H7 (cell line): ENCODE measurements at places on chromosomes 4 and X. TPM values are rescaled to one million over a fixed set of nuclear protein-coding genes. Genes with fewer than 3 reads are reported as not detected.

GRCh38 chr4:169741569-169741968, 16.2 kb downstream of the HPF1 start:
- no peak for DNase-seq

GPM6B gene
- 205 and 225 TPM in 2 replicates for total RNA-seq

DNA sequence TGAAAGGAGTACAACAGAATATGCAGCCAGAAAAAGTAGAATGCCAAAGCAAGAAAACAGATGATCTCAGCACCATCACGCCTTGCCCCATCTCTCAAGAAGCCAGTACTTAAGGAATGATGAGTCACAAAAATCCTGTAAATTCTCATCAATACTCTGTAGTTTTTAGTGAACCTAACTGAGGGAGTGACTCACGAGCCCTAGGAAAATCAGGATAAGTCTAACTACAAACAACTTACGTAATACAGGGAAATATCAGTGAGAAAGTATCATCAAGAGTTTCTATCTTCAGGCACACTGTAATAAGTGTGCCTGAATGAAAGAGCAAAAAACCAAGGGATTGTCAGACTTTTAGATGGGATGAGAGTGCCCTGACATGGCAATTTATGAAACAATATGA, 644.4 kb downstream of the STPG2 start:
- no peak for DNase-seq

VSIG1 gene
- total RNA-seq: 3.0 and 4.1 TPM in 2 replicates

CDX4 gene
- 21.7 and 23.8 TPM in 2 replicates for total RNA-seq

JAKMIP1 gene
- total RNA-seq: 8.2 and 10.3 TPM in 2 replicates

NCAPG gene
- total RNA-seq: 75.2 and 77.1 TPM in 2 replicates

DNA sequence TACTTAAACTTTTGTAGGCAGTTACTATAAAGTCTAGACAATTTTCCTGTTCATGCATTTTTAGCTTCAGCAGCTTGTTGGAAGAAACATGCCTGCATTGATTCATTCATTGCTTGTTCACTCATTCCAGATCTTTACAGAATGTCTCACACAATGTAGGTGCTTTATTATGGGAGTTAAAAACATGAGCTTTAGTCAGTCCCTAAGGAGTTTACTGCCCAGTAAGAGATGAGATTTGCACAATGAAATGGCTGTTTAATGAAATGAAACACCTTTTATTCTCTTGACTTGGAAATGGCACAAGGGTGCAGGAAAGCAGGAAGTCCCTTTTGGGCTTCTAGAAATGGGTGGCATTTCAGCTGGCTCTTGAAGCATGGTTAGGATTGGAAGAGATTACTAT, 2.9 kb downstream of the NOCT start:
- DNase-seq: no peak

ENPEP gene
- 0.44 and 0.76 TPM in 2 replicates for total RNA-seq

DNA sequence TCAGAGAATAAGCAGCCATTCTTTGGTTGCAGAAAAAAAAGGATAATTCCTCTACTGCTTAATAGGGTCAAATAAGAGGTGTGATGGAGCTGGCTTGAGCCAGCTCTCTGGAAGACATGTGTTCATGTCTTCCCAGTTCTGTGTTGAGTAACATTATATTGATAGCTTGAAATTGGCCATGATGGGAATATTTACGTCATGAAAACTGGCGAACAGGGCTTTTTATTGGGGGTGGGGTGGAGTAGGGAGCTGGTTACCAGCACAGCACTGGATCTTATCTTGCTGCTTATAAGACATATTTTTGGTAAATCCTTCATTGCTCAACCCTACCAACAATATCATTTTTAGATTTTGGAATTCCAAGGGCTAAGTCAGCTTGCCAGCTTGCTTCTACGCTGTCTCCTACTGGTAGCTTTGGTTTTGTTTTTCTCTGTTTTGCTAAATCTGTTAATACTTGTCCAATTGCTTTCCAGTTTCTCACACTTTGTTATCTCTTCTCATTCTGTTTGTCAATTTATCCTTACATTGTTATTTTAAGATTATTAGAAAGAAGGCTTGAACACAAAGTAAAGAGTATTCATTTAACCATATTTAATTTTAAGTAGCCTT, 25.3 kb upstream of the GBA3 start:
- no peak for DNase-seq

CDS1 gene
- total RNA-seq: 4.5 and 7.1 TPM in 2 replicates

RHOXF2B gene
- not detected in 2 replicates for total RNA-seq

OTUD6A gene
- total RNA-seq: not detected in 2 replicates

TMEM144 gene
- 5.2 and 7.1 TPM in 2 replicates for total RNA-seq

DNA sequence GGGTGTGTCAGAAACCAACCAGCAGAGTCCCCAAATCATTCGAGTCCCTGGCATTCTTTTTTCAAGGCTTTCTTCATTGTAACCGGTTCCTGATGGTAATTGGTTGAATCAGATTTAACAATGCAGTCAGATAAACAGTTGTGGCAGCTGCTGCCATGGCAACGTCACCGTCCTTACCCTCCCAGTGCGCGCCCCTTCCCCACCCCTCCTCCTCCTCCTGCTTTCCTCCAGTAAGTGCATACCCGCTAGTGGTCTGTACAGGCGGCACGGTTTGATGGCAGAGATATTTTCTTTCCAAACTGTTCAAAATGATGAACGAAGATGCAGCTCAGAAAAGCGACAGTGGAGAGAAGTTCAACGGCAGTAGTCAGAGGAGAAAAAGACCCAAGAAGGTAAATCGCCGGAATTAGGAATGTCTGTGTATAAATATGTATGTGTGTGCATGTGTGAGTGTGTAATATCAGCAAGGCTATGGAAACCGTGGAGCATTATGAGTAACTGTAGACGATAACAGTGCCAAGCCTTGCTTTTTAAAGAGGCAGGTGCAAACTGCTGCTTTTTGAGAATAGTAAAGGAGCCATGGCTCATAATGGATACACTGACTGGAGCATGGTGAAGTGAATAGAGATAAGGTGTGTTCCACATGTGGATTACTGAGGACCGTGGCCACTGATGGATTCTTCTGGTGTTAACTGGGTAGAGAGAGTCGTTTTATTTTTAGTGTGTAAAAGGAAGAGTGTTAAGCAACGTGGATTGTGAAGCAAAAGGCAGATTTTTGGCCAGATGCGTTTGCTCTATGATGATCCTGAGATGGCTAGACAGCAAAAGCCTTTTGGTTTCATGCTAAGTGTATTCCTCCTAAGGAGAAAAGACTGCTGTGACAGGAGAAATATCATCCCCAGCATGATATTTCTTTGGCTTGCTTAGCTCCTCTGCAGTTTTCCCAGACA, at the start of gene ANK2:
Gene ANK2, plus strand, starts transcription at position 233 of the 950 bp plus-strand sequence. Its CDS starts 76 bp downstream, at position 309.
- peak; percentile 7 for DNase-seq

- DNase-seq: no peak
Measured at GRCh38 chr4:119227690-119228089, 15.2 kb downstream of the USP53 start.
